ENCODE measurements at places on chromosomes 6 and 20.

DNA sequence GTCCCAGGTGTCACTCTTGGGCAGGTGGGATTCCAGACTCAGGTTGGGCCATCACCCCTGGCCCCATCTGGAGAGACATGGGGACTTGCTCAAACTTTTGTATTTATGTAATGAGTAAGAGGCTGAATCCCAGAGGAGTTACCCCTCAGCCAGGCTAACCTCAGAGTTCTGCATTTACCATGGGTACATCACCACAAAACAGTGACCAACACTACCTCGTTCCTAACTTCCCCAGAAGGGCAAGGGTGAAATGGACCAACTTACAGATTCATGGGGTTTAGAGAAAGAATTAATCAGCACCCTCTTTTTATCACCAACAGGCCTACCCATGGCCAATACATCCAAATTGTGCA lies 259.9 kb upstream of the MARCKS start:
- no peak for DNase-seq

DNA sequence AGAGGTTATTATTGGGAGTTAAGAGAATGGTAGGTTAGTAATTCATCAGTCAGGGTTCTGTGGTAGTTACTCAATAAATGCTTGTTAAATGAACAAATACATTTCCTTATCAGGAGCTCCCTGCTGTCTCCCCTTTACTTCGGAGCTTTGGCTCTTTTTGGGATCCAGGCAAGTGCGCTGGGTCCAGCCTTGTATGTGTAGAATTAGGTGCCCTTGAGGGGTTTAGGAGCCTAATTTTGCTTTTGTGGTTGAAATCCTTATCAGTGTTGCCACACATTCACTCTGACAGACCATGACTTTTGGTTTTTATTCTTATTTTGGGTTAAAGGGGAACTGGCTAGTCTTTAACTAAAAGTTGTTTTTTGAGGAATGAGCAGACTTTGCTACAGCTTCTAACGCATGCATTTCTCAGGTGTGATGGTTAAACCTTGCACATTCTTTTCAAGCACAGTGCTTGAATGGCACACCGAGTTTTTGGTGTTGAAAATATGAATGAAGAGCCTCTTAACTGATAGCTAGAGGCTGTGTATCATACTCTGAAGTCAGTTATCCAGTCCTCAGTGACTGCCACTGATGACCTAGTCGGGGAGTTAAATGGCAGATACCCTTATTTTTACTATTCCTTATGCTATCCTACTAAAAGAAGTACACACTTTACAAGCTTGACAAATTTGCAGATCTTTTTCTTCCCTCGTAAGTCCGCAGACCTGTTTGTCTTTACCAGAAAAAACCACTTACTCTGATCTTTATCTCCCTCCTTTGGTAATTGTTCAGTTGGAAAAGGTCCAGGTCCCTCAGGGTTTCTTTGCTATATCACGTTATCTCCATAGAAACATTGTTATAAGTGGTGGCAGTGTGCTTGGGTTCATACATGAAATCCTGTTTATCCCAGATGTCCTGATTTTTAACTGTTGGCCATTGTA lies 50.7 kb upstream of the PLCG1 start:
- DNase-seq: no peak

- DNase-seq: no peak
Observed at GRCh38 chr6:163808231-163808630, 393.7 kb downstream of the QKI start.

DNA sequence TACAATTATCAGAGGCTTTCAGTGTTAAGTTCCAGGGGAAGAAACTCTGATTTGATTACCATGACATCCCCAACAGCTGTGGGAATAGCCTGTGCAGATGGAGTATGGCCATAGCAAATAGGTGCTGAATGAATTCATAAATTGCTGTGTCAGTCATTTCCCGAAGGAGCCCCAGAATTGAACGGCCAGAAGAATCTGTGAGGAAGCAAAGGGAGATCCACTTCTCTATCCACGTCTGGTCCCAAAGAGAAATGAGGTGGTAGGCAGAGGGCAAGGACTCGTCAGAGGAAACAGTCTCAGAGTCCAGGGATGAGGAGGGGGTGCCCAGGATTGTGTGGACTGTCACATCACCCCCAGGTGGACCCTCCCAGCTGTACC lies 3.1 kb upstream of the TAF8 start:
- DNase-seq: no peak

GRCh38 chr6:166675736-166676135 lies 48.7 kb upstream of the RPS6KA2 start:
- DNase-seq: no peak

DNA sequence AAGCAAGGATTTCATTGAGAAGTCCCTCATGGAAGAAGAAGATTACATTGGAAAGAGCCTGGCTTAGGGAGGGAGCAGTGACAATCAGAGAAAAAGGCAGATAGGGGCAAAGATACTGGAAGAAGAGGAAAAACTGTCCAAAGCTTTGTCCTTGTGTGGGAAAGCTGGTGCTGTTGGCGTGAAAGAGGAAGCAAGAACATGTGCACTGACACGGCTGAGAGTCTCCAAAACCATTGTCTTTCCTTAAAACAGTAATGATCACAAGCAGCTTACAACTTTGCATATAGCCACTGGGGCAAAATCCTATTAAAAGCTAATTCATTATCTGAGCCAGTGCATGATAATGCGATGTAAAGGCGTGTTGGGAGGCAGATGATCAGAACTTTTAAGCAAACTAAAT lies 85.1 kb upstream of the ESR1 start:
- no peak for DNase-seq

DNA sequence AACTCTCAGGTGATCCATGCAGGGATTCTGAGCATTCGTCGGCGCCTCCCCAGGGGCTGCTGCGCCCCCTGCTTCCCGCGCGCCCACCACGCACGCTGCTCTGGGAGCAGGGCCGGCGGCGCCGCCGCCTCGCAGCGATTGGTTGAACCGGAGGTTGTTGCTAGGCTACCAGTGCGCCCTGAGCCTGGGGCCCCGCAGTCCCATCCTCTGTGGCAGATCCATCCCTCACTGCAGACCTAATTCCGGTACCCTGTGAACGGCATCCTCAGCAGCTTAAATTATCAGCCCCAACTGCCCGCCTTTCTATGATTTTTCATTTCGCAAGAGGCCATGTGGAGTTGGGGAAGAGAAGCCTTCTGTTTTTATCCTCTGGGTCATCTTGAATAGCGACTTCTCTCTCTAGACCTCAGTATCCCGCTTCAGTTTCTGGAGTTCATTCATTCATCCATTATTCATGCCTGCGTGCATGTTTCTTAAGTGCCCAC lies 15.4 kb downstream of the PNPLA1 start:
- DNase-seq: no peak

GRCh38 chr6:31489086-31489485 lies 8.9 kb upstream of the MICB start:
- no peak for DNase-seq

- DNase-seq: no peak
Observed at GRCh38 chr20:61875221-61875885, 190.3 kb downstream of the TAF4 start.

GRCh38 chr6:155314773-155315515 lies 660 bp upstream of the TFB1M start:
- peak; percentile 17 for DNase-seq

GRCh38 chr20:24522452-24523330 lies 53.3 kb downstream of the SYNDIG1 start:
- no peak for DNase-seq

GRCh38 chr6:10514049-10514780 lies 6.9 kb upstream of the GCNT2 start:
- DNase-seq: no peak

- DNase-seq: no peak
Observed at GRCh38 chr6:147278891-147279290, 74.7 kb downstream of the STXBP5 start.

DNA sequence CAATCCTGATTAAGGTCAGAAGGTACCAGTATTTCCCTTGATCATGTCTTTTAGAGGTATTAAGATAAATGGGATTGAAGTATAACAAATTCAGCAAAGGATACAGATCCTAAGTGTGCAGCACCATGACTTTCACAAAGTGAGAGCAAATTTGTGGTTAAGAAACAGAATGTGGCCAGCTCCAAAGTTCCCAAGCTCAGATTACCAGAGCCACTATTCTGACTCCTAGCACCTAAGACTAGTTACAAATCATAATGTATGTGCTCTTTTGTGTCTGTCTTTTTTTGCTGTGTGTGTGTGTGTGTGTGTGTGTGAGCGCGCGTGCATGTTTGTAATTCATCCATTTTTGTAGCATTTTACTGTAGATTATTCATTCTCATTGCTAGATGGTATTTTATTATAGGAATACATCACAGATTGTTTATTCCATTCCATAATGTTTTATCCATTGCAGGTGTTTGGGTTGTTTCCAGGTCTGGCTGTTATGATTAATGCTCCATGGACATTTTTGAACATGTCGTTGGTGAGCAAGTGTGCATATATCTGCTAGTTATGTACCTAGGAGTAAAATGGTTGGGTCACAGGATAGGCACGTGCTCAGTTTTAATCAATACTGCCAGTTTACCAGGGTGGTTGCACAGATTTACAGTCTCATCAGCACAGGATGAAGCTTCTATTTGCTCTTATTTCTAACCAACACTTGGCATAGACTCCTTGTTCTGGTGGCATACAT lies 314.0 kb upstream of the JAG1 start:
- DNase-seq: no peak

DNA sequence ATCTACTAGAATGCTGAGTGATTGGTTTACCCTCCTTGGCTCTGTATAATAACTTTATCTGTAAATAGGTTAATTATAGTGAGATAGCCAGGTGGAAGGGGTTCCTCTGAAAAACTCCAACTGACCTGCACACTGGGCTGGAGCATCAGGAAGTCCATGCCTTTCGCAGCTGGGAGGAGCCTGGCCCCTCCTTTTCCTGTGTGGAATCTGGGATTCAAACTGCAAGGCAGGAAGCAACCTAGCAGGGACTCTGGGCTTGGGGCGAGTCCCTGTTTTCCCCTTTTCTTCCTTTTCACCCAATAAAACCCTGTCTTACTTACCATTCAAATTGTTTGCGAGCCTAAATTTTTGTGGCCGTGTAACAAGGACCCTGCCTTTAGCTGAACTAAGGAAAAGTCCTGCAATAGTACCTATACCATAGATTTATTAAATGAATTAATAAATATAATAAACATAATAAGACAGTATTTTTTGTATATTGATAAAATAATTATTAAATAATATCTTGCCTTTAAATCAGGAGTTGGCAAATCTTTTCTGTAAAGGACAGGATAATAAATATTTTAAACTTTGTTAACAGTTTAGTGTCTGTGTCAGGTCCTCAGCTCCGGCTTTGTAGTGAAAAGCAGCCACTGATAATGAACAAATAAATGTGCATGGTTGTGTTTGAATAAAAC lies 406.2 kb upstream of the MMS22L start:
- DNase-seq: no peak

- no peak for DNase-seq
Observed at GRCh38 chr6:4374216-4374615, 238.8 kb upstream of the ECI2 start.

GRCh38 chr6:86152546-86152945 lies 509.9 kb upstream of the SYNCRIP start:
- DNase-seq: no peak

DNA sequence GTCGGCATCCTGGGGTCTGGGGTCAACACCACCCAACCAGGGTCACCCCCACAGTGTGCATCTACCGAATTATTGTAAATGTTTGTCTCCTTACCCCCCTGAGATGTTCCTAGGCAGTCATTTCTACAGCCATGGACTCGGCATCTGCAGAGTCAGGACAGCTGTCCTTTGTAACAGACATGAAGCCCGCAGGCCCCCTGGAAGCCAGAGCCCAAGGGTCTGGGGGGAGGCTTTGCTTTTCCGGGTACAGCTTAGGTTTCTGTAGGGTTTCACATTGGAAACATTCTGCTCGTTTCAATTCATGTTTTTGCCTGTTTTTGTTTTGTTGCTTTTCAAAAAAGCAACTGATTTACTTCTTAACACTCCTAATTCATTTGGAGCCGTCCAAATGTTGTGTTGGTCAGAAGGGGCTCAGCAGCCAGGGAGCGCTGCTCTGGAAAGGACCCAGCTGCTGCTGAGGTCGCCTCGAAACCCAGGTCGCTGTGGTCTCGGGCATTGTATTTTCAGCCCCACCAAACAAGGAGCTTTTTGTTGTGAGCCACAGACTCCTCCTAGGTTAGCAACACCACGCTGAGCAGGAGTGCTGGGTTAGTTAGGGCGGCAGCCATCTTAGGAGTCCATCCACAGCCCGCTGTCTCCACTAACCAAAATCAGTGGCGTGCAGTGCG lies 160.4 kb downstream of the TMEM242 start:
- no peak for DNase-seq

GRCh38 chr6:141719476-141719875 lies 413.2 kb upstream of the GJE1 start:
- no peak for DNase-seq

GRCh38 chr6:45614488-45615285 lies 237.0 kb upstream of the SUPT3H start:
- no peak for DNase-seq

DNA sequence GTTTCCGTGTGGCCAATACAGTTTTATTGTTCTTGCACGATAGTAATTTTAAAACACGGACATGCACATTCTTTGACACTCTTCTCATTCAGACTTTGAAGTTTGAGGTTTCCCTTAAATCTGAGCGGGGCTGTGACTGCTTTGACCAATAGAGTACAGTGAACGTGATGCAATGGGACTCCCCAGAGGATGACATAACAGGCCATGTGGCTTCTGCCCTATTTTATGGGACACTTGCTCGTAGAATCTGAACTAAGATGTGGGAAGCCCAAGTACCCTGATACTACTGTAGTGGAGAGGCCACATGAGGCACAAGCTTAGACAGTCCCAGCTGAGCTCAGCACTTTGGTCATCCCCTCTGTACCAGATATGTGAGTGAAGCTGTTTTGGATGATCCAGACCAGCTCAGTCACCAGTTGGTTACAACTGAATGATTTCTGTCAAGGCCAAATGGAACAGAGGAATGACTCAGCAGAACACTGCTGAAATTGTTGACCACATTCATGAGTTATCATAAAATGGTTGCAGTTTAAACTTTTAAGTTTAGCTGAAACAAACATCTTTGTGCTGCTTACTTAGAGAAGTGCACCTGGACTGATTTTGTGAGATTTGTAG lies 279.4 kb downstream of the RFPL4B start:
- no peak for DNase-seq

DNA sequence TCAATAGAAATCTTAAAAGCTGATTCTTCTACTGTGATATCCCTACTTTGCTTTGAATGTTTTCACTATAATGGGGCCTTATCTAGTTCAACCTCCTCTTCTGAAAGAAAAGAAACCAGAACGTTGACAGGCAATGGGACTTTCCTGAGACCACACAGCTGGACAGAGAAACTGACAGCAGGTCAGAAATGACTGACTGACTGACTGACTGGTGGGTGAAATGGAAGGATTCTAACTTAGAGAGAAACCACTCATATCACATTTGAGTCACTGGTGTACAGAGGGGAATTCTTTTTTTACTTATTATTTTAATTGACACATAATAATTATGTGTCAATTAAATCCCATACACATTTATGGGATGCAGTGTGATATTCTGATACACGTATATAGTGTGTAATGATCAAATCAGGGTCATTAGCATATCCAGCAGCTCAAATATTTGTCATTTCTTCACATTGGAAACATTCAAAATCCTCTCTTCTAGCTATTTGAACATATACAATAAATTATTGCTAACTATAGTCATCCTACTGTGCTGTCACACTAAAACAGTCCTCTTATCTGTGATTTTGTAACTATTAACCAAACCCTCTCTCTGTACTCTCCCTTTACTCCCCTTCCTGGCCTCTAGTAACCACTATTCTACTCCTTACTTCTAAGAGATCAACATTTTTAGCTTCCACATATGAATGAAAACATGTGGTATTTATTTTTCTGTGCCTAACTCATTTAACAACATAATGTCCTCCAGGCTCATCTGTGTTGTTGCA lies 64.8 kb upstream of the NRSN1 start:
- no peak for DNase-seq

Measured in HuH-7 (cell line).